COR-L47 (cell line): ENCODE measurements at places on chromosomes 3 and 15.

DNA sequence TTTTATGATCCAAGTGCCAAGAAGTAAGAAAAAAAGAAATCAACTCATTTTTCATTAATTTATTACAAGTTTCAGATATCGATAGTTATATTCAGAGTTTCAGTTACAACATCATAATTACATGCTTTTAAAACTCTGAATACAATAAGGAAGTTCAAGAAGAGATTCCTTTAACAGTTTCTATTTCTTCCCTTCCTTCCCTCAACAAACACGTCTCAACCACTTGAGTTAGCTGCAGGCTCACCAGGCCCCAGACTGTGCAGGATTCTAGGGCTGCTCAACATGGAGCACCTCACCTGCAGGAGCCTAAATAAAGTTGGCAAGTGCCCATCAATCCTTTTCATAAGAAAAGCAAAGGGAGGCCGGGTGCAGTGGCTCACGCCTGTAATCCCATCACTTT lies 79.2 kb upstream of the FNDC3B start:
- DNase-seq: no peak

GRCh38 chr3:111200027-111200426 lies 128.4 kb downstream of the NECTIN3 start:
- no peak for DNase-seq

- no peak for DNase-seq
Measured at GRCh38 chr3:71502066-71502625, 81.4 kb downstream of the FOXP1 start.

GRCh38 chr15:73001840-73002239 lies 50.4 kb upstream of the NEO1 start:
- DNase-seq: no peak

GRCh38 chr3:125023833-125024555 lies 31.8 kb downstream of the HEG1 start:
- no peak for DNase-seq

GRCh38 chr3:14554715-14555114 lies 14.6 kb upstream of the GRIP2 start:
- DNase-seq: no peak

GRCh38 chr3:11195721-11196332 lies 41.5 kb downstream of the HRH1 start:
- no peak for DNase-seq

- no peak for DNase-seq
Measured at GRCh38 chr3:30233913-30234646, 372.3 kb upstream of the TGFBR2 start.

DNA sequence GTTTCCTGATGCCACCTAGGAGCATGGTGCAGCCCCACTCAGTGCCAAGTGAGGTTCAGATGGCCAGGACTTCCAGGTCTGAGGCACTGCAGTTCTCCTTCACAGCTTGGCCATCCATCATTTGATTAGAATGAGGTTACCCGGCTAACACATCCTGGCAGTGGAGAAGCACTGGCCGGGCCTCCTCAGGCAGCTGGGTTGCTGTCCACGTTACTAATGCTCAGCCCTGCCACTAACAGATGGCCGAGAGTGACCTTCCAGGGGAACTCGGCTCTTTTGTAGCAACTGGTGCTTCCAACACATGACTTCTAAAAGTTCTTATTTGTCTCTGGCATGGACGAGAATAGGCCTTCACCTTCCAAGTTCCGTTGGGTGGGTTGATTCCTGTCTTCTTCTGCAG lies 204.6 kb upstream of the CFAP20DC start:
- DNase-seq: no peak

DNA sequence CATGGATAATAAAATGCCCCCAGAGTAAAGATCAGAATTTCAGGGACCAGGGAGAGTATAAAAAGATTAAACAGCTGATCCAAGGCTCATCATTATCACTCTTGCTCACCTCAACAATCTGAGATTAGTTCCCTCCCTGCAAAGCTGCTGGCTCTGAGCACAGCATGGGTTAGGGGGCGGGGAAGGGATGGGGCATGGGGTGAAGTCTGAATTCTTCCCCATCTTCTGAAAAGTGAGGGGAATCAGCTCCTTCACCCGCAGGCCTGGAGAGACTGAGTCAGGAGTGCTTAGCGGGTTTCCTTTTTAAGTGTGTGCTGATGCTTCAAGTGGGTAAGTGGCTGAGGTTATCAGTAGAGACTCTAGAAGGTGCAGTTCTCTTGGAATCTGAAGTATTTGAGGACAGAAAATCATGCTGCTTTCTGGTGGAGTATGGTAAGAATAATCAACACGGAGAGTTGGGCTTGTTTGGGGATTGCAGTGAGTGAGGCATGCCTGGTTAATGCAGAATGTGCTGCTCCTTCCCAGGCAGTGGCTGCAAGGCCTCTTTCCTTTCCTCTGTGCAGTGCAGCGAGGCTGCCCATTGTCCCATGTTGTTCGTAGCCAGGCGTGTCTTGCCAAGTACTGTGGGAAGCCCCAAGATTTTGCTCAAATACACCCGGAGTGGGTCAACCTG lies 59.2 kb upstream of the TRAK1 start:
- DNase-seq: no peak

GRCh38 chr3:25428789-25429335 lies 799 bp downstream of the RARB start:
- no peak for DNase-seq

- DNase-seq: no peak
Measured at GRCh38 chr3:15211937-15212336, 5.9 kb downstream of the CAPN7 start.

DNA sequence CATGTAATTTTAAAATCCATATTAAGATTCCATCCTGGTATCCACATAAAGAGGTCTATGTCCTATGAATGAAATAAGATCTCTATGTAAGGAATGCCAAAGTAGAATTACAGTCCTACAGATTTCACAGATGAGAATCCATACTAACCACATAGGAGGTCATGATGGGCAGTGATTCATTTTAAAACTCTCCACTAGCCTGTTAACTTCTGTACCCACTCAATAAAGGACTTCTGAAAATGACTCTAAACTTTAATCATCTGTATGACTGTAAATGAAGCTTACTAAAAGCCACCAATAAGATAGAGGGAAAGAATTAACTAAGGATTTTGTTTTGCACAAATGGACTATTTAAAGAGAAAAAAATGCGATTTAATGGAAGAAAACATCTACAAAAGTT lies 28.7 kb downstream of the MORC1 start:
- DNase-seq: no peak

- no peak for DNase-seq
Measured at GRCh38 chr15:31481142-31481541, 154.5 kb downstream of the KLF13 start.

DNA sequence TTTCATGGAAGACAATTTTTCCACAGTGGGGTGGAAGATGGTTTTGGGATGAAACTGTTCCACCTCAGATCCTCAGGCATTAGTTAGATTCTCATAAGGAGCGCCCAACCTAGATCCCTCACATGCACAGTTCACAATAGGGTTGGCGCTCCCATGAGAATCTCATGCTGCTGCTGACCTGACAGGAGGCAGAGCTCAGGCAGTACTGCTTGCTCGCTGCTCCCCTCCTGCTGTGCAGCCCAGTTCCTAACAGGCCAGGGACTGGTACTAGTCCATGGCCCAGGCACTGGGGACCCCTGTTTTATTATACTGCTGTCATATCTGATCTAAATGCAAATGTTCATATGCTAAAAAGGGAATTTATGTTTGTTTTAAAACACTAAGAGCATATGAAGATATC lies 9.8 kb upstream of the GRK7 start:
- DNase-seq: no peak

DNA sequence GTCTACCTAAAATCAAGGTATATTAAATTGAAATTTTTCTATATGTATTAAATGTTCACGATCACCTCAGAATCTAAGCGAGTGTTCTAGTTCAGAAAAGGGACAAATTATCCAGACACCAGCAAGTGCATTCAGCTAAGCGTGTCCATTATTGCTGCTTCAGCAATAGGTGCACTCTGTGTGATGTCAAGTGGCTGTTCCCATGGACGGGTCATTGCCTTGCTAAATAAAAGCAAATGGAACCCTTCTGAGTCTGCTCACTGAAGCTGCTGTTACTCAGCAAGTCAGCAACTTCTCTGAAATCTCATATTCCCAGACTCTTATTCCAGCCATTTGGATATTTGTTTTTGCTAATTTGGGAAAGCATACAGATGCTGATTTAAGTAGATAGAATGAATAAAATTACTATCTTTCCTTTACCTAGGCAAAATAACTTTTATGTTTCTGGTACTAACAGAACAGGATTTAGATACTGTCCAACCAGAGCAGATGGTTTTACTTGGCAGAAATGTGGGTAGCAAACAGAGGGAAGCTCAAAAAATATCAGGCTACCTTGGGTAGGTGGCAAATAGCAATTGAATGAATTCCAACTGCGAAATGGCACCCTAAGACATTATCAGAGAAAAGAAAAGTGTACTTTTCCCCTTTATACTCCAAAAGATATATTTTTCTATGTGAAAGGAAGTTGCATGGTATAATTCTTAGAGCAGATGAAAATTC lies 407.0 kb downstream of the GAP43 start:
- DNase-seq: no peak

- no peak for DNase-seq
Measured at GRCh38 chr15:22902578-22902977, 64.1 kb downstream of the NIPA2 start.

- DNase-seq: peak; percentile 53
Measured at GRCh38 chr3:107432013-107432515, 54.8 kb downstream of the CCDC54 start.

- DNase-seq: no peak
Measured at GRCh38 chr3:178203165-178203564, 333.1 kb upstream of the KCNMB2 start.

- DNase-seq: no peak
Measured at GRCh38 chr15:60787837-60788691, 309.1 kb upstream of the ICE2 start.

GRCh38 chr15:59432389-59432788 lies 5.6 kb upstream of the FAM81A start:
- no peak for DNase-seq

DNA sequence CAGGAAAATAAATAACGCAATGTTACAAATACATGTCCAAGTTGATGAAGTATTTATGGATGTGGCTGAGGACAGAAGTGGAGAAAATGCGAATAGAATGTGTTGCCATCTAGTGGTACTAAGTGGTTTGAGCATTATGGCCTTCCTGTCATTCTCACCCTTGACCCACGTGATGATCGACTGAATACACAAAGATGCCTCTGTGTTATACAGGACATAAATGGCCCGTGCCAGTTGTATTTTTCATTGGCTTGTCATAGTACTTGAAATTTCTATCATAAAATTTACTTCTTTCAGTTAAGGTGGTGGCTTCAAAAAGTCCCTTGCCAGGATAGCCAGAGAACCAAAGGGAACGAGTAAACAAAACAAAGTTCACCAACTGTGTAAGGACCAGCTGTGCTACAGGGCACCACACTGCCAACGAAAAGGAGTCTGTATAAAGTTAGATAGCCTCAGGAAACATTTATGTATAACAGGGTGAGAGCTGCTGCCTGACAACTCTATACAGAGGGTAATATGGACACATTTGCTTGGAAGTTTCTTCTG lies 103.7 kb downstream of the MYH15 start:
- peak; percentile 82 for DNase-seq

DNA sequence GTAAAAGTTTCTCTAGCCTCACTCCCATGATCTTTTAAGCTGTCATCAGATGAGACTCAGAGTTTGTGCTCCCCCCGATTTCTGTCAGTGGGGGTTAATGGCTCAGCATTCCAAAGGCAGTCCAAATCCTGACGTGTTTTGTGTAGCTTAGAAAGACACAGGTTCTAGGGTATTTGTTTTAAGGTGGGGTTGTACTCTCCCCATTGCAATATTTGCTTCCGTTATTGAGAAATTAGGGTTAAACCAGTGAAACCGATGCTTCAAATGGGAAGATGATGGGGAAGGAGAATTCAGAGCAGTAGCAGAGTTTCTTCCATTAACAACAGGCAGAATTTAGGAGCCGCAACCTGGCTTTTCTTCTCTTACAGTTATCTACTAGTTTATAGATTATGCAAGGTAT lies 3.4 kb downstream of the PIGB start:
- DNase-seq: no peak

DNA sequence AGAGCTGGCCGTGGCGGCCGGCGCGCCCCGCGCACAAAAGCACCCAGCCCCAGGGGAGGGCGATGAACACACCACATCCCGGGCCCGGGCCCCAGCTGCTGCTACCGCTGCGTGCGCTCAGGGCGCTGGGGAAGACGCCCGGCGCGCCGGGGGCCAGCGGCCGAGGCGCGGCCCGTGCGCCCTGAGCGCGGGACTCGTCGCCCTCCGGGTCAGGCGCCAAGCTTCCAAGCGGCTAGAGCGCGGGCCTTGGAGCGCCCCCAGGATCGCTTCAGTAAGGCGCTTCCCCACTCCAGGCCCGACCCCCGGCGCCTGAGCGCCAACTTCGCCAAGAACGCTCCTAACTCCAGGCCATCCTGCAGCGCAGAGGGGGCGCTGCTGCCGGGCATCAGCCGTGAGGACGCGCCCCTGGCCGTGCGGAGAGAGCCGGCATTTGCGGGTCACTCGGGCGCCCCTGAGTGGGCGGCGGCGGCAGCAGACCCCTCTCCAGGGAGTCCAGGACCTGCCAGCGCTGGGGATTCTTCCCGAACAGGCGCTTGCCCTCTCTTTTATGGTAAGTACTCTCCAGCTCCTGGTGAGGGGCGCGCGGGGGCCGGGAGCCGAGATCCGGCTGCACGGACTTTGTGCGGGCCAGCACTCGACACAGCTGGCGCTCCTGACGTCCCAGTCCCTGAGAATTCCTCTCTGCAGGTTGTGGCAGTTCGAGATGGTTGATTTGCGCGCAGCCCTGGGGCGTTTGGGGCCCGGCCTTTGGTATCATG lies 475 bp downstream of the SPSB4 start:
- DNase-seq: peak; percentile 40

- DNase-seq: no peak
Measured at GRCh38 chr15:79953951-79954444, 17.0 kb downstream of the BCL2A1 start.

GRCh38 chr3:117589454-117589853 lies 879.9 kb downstream of the TUSC7 start:
- peak; percentile 83 for DNase-seq

- no peak for DNase-seq
Measured at GRCh38 chr15:61483599-61483998, 254.5 kb upstream of the RORA start.

- no peak for DNase-seq
Measured at GRCh38 chr3:190562866-190563510, 49.1 kb downstream of the IL1RAP start.

- no peak for DNase-seq
Measured at GRCh38 chr3:34202975-34203374, 404.5 kb downstream of the PDCD6IP start.

DNA sequence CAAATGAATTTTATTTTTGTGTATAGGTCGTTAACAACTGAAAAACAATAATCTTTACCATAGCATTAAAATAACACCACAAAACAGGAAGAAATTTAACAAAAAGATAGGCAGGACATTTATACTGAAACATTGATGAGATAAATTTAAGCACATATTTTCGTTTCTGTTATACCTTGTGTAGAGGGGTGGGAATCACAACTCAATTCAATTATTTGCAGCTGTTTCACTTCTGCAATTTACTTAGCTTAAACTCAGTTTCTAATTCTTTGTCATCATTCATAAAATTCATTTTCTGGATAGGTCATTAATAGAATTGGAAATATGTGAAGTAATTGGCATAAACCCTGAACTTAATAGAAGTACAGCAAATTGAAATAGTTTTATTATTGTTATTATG lies 42.3 kb downstream of the TP63 start:
- DNase-seq: no peak

GRCh38 chr3:104920512-104920911 lies 446.2 kb upstream of the ALCAM start:
- no peak for DNase-seq

GRCh38 chr3:67578416-67578815 lies 76.0 kb downstream of the SUCLG2 start:
- DNase-seq: no peak

GRCh38 chr3:29594261-29594660 lies 313.4 kb downstream of the RBMS3 start:
- DNase-seq: no peak
